ENCODE measurements at places on chromosomes 2 and 18. TPM values are rescaled to one million over a fixed set of nuclear protein-coding genes. Genes with fewer than 3 reads are reported as not detected.
A peak's percentile ranks its signal among the peaks of the same experiment; 100 is the strongest.

DNA sequence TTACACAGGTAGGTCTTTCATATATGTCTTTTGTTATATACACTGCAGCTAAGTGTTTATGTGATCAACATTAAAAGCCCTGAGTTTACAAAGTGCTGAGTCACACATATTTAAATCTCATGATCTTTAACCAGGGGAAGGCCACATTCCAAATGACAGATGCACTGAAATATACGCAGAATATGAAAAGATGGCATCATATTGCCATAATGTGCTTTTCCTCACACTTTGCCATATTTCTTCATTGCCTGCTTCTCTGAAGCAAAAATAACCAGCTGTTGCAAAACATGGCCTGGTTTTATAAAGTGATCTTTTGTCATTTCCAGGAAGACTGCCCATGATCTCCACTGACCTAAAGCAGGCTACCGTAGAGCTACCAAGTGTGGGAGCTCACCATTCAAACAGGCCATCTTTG is 93.5 kb upstream of the MAPRE2 start:
- DNase-seq, result no peak

- DNase-seq, result no peak
Measured at GRCh38 chr2:48126162-48126561, 219.9 kb upstream of the FBXO11 start.

DNA sequence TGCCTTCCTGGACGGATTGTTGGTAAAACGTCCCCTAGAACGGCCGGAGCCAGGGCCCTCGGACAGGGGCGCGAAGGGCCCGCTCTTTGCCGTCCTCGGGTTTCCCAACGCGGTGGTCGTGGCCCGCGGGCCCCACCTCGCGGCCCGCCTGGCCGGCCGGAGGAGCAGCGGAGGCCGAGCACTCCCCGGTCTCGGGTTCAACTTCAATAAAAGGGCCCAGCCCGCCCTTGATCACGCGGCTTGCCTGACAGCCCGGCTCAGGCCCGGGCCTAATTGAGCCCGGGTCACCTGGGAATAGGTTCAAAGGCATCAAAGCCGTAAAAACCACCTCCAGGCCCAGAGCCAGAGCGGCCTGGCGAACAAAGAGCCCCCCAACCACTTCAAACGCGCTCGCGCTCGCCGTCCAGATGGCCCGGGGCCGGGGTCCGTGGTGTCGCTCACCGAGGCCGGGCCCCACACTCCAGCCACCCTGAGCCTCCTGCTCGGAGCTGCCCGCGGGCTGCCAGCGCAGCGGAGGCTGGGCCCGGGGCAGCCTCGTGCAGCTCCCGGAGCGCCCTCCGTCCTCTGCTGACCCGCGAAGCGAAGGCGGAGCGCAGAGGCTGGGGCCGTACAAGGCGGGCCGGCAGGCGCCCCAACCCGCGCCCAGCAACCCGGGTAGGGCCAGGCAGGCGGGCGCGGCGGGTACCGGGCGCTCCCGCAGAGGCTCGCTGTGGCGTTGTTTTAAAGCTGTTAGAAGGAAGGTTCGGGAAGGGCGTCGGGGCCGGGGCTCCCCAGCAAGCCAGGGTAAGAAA is 1.1 kb upstream of the TWIST2 start:
- DNase-seq, result no peak

DNA sequence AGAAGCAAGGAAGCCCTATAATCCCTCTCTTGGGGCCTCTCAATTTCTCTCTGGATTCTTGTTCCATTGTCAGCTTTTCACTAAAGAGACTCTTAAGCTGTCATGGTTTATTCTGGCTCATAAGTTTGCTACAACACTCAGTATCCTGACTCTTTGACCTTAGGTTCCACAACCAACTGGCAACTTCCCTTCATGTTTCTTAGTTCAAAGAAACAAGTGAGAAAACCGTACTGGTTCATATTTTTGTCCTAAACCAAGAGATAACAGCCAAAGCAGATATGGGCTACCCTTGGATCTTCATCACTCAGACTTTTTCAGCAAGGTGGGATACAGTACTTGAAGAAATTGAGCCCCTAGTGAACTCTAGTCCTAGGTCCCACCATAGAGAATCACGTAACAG is 109.9 kb upstream of the CRIM1 start:
- DNase-seq, result no peak

DNA sequence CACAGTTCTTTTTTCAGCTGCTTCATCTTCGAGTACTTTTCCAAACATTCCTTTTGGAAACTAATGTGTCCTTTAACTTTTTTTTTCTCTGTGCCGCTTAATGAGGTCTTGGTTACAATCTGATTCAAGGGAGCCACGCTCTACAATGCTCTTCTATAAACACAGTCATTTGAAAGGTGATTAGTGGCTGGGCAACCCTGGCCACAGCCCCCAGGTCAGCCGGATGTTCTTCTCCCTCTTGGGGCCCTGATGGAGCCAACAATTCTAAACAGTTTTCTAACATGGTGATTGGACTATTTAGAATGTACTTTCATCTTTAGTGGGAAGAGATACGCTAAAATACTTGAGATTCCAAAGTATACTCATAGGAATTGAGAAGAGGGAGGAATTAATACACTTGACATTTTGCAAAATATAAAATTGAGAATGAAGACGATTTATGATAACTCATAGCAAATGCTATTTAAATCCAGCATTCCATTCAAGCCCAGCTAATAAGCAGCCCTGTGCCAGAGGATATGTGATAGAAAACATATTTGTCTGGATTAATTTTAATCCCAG is 83.7 kb upstream of the MBOAT2 start:
- no peak for DNase-seq

- DNase-seq, result no peak
Measured at GRCh38 chr2:40283111-40283909, 168.6 kb downstream of the SLC8A1 start.

- no peak for DNase-seq
Measured at GRCh38 chr2:40480596-40480995, 28.7 kb upstream of the SLC8A1 start.

GRCh38 chr2:181178823-181179412 is 198.5 kb downstream of the UBE2E3 start:
- DNase-seq, result no peak

- no peak for DNase-seq
Measured at GRCh38 chr2:223051693-223052289, at the start of gene KCNE4. TSS of gene KCNE4 (plus strand) at chr2:223052190. CDS start at chr2:223052831, 641 bp downstream.

DNA sequence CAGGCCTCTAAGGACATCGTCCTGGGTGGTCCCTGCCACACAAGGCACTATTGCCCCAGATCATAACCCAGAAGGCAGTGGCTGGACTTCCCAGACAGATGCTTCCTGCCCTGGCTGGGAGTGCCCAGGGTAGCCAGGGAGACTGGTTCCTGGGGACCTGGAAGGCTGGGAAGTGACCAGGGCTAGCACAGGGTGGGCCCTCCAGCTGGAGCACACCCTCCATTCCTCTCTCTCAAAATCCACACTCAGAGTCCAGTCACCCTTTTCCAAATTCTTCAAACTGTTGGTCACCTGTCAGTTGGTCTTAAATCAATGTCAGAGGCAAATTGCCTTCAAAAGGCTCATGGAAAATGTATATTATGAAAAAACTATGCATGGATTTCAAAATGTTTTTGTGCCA is 11.6 kb upstream of the TUBB6 start:
- DNase-seq, result no peak

- DNase-seq, result peak; percentile 59
Measured at GRCh38 chr2:41836948-41837347, 210.9 kb upstream of the PKDCC start.

DNA sequence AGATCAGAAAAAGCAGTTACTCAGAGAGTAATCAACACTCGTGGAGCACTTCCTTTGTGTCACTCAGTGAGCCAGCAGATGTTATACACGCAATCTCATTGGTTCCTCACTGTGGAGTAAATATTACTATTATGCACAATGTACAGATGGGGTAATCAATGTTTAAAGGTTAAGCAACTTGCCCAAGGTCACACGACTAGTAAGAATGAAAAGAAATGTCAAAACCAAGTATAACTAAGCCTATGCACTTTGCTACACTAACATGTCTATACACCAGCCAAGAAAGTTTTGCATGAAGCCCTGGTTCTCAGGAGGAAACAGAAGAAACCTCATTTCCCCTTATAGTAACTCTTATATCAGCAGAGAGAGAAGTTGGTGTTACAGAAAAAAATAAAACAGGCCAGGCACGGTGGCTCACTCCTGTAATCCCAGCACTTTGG is 5.4 kb downstream of the METTL21A start:
- DNase-seq, result no peak

DNA sequence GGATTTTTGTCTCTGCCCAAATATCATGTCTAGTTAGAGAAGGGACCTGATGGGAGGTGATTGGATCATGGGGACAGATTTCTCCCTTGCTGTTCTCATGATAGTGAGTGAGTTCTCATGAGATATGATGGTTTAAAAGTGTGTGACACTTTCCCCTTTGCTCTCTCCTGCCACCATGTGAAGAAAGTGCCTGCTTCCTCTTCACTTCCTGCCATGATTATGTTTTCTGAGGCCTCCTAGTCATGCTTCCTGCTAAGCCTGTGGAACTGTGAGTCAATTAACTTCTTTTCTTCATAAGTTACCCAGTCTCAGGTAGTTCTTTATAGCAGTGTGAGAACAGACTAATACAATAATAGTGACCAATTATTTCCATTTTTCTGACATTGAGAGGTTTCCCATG is 167.3 kb upstream of the CYRIA start:
- no peak for DNase-seq

- DNase-seq, result no peak
Measured at GRCh38 chr2:223052548-223053483, 826 bp downstream of the KCNE4 start.

DNA sequence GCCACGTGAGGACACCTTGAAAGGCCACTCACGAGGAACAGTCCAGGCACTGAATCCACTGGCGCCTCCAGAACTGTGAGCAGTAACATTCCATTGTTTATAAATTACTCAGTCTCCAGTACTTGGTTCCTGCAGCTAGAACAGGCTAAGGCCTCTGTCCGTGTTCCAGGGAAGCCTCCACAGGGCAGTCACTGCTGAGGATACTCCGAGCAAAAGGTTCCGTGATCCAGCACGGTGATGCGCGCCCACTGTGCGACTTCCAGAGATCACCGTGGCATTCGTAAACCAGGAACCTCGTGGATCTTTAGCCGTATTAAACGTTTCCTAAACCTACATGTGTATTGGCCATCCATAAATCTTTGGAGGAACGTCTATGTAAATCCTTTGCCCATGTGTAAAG is 51.5 kb upstream of the SALL3 start:
- no peak for DNase-seq

GRCh38 chr2:190311893-190312634 is 7.6 kb downstream of the HIBCH start:
- DNase-seq, result no peak

GRCh38 chr2:144137705-144138428 is 382.1 kb downstream of the ZEB2 start:
- DNase-seq, result no peak

DNA sequence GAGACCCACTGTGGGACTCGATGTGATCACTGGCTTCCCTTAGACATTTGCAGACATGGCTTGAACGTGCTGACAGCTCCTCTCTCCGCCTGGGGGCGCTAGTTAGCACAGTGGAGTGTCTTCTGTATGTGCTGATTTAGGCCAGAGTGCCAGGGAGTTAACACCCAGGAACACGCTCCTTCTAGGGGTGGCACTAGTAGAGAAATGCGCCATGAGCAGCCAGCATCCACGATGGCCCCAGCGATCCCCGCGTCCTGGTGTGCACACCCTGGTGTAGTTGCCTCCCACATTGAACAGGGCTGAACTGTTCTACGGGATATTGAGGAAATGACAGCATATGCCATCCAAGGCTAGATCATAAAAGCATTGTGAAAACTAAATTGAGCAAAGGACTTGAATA is 11.4 kb upstream of the NMUR1 start:
- no peak for DNase-seq

DNA sequence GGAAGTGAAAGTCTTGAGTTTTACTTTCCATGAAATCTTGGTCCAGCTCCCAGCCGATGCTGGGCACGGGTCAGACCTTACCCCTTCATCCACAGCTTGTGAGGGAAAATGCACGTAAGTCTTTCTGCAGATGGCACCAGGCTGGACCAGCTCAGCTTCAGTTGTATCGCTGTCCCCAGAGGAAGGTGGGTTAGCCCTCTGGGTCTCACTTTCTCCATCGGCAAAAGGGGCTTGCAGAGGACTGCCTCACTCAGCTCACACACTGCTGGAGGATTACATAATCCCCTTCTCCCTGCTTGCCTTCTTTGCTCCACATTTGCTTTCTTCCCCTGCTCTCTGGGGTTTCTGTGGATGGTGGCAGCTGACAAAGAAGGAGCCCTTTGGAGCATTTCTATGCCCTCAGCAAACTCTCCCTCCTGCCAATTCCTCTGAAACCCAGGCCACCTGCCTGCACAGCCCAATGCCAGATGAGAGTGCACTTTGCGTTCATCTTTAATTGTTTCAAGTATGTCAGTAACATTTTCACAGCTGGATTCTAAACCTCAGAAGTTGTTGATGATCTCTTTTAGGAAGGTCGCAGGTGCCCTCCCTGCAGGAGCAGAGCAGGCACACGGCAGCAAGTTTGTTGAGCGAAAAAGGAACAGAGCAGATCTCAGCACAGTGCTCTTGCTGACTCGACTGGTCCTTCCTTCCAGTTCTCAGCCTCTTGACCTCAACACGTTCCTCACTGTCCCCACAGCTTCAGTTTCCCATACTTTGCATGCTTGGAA is 155.6 kb upstream of the GLI2 start:
- no peak for DNase-seq

DNA sequence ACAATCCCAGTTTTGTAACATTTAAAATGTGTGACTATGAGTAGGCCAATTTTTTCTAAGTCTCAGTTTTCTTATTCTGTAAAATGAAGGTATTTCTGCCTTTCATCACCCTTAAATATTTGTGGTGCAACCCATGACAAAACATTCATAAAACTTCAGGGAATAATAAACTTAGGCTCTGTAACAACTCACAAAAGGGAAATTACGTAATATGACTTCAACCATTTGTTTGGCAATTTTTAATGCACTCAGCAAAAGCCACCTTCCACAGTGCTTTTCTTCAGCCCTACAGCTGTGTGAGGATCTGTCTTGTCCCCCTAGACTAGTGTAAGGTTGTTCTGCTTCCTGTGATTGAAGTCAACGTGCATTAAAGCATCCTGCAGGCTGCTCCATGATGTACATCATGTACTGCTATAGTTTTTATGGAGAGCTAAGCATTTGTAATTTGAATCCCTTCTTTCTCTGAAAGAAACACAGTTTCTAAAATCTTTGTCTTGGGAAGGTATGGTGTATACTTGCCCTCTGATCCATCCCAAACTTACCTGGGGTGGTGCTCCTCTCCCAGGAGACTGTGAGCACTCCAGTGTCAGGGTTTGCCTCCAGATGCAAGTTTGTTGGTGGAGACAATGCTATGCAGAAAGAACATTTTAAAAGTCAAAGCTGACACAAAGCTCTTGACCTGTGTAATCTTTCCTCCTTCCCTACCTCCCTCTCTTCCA is 39.1 kb downstream of the FN1 start:
- no peak for DNase-seq

Gene EGR4
- 0.36 TPM for total RNA-seq

Gene CYP26B1
- 1,322 TPM for total RNA-seq

Gene SLC14A1
- total RNA-seq, result not detected

Gene STARD6
- total RNA-seq, result not detected

Gene APCDD1
- total RNA-seq, result 104 TPM

Gene PRSS56
- total RNA-seq, result 0.09 TPM

Gene TWIST2
- 18.6 TPM for total RNA-seq
